ENCODE measurements at places on chromosomes 5 and 9.
A peak's percentile ranks its signal among the peaks of the same experiment; 100 is the strongest.

- DNase-seq, result no peak
Measured at GRCh38 chr5:142597546-142598337, 88.1 kb downstream of the FGF1 start.

GRCh38 chr5:55344392-55344992 is 36.7 kb downstream of the MTREX start:
- DNase-seq, result peak; percentile 46

DNA sequence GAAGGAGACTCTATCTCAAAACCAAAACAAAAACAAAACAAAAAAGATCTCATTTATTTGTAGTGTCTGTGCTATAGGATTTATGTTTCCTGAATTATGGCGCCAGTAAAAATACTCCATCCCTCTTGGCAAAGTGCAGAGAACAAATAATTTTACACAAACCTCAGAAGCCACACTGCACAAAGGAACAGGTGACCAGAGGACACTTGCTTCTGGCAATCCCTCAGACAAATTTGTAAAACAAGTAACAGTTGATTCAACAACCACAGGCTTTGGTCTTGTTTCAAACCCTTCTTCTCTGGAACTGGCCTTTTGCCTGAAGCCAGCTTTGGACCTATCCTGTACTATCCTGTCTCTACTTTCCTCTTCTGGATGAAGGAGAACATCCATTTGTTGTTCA is 502.1 kb downstream of the DMAC1 start:
- DNase-seq, result no peak

GRCh38 chr5:132814503-132815294 is 1.6 kb downstream of the SOWAHA start:
- DNase-seq, result no peak

DNA sequence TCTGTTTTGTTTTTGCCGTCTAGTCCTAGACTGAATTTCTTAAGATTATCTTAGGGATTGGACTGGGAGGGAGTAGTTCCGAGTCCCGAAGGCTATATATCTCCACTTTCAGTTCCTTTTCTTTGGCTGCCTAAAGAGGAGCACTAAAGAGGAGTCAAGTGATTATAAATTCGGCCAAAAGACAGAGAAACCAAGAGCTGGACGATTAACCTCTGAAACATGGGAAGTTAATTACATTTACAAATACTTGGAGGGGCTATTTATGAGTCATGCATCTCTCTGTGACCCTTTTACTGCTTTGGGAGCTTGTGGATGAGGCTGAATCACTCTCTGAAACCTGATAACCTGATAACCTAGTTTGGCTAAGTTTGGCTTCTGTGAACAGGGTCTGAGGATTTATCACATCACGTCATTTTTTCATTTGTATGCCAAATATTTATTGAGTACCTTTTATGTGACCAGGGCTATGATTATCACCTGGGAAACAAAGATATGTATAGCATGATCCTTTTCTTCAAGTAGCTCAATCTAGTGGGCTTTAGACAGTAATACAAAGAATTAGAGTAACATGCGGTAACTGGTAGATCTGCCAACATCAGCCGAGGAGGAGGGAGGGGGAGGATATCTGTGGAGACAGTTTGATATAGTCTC is 180.9 kb downstream of the CD180 start:
- no peak for DNase-seq

- peak; percentile 24 for DNase-seq
Measured at GRCh38 chr9:35650341-35651158, at the start of gene SIT1. Gene SIT1 (minus strand): TSS chr9:35650931. CDS start chr9:35650853, 78 bp downstream.

DNA sequence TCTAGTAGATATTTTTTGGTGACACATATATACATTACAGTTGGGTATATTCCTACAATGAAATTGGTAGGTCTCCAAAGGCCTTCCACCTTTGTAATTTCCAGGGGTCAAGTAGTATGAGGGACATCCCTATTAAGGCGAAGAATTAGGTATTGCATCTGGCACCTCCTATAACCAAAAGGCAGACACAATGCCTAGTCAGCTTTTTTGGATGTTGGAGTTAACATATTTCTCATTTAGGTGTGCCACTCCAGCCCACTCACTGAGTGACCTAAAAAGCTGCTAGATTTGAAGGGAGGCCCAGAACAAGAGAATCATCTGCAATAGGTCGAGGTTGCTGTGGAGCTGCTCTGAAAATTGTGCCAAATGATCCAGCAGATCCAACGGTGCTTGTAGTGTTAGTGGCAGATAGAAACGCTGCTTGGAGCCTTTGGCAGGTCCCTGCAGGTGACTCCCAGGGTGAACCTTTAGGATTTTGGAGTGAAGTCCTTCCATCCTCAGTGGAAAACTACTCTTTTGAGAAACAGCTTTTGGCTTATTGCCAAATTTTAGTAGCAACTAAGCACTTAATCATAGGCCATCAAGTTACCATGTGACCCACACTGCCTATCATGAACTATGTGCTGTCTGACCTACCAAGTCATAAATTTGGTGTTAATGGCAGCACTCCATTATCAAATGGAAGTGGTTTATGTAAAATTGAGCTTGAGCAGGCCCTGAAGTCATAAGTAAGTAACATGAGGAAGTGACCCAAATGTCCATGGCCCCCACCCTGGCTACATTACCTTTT is 15.7 kb upstream of the FNIP1 start:
- DNase-seq, result no peak

GRCh38 chr9:127241354-127241753 is 23.2 kb upstream of the GARNL3 start:
- no peak for DNase-seq
